Karpas-422 (cell line): ENCODE measurements at places on chromosomes 4 and X.
A peak's percentile ranks its signal among the peaks of the same experiment; 100 is the strongest.

- H3K36me3 ChIP-seq, result no peaks in the 10 kb centered on the region
- H3K27me3 ChIP-seq, result no peaks in the 10 kb centered on the region
- peak overlapping the region; percentile 18; the same call in 1 of the 2 replicates for H3K4me3 ChIP-seq
- no peak overlapping the region for H3K27ac ChIP-seq
Measured at GRCh38 chr4:45350438-45350837, 624.1 kb upstream of the GNPDA2 start.

DNA sequence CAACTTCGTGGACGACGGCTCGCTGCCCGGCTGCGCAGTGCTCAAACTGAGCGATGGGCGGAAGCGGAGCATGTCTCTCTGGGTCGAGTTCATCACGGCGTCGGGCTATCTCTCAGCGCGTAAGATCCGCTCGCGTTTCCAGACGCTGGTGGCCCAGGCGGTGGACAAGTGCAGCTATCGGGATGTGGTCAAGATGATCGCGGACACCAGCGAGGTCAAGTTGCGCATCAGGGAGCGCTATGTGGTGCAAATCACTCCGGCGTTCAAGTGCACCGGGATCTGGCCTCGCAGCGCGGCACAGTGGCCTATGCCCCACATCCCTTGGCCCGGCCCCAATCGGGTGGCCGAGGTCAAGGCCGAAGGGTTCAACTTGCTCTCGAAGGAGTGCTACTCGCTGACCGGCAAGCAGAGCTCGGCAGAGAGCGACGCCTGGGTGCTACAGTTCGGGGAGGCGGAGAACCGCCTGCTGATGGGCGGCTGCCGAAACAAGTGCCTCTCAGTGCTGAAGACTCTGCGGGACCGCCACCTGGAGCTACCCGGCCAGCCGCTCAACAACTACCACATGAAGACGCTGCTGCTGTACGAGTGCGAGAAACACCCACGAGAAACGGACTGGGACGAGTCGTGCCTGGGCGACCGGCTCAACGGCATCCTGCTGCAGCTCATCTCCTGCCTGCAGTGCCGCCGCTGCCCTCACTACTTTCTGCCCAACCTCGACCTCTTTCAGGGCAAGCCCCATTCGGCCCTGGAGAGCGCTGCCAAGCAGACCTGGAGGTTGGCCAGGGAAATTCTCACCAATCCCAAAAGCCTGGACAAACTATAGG, 1.5 kb downstream of the MAB21L2 start:
- no peaks in the 10 kb centered on the region for H3K4me1 ChIP-seq
- no peaks in the 10 kb centered on the region for H3K27me3 ChIP-seq
- no peaks in the 10 kb centered on the region; the same call in 1 of the 2 replicates for H3K36me3 ChIP-seq
- no peak for DNase-seq
- H3K27ac ChIP-seq, result no peak overlapping the region

DNA sequence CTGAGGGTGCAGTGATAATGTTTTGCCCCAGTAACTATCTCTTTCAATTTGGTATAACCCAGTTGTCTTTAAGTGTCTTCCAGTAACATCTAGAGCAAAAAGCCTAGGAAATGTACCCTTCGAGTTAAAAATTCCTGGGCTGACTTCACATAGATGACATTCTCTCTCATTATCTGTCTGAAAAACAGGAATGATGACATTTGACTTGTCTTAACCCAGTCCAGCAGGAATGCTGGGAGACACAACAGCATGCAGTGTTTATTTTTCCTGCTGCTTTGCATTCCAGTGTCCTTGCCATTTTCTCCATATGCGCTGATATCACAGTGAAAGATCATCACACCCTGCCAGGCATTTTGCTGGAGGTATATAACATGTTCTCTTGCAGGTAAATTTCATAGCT, 130.0 kb downstream of the SOWAHB start:
- no peak overlapping the region for H3K27ac ChIP-seq
- DNase-seq, result no peak
- H3K4me1 ChIP-seq, result peaks cover 9% of the 10 kb centered on the region

- no peaks in the 10 kb centered on the region for H3K27me3 ChIP-seq
- DNase-seq, result no peak
- no peak overlapping the region for H3K27ac ChIP-seq
Measured at GRCh38 chrX:138995458-138995857, 283.9 kb upstream of the FGF13 start.

DNA sequence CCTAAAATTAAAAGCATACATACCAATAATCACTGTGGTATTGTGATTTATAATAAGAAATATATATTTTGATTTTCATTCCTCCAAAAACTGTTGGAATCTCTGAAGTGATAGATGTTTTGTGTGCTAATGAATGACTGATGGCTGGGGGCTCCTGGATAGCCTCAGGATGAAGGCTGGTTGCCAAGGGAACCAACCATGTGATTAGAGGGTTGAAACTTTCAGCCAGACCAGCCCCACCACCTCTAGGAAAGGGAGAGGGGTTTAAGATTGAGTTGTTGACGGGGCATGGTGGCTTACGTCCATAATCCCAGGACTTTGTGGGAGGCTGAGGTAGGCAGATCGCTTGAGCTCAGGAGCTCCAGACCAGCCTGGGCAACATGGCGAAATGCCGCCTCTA, 34.0 kb downstream of the HS6ST2 start:
- no peaks in the 10 kb centered on the region for H3K36me3 ChIP-seq
- no peaks in the 10 kb centered on the region for H3K4me1 ChIP-seq
- DNase-seq, result no peak

DNA sequence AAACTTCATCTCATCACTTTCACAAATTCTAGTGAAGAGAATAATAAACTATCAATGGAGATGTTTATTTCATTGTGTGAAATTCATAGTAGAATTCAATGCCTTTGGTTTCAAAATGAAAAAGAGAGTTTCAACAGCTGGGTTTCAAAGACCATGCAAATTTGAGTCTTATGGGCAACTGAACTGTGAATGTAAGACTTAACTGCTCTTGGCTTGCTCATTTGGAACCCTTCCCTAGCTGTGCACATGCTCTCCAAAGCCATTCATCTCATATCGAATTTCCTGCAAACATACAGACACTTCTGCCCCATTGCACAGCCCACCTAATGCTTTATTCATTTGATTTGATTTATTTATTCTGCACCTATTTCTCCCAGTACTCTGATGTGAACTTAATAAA, 154.5 kb downstream of the GRXCR1 start:
- no peaks in the 10 kb centered on the region for H3K36me3 ChIP-seq
- H3K27ac ChIP-seq, result no peak overlapping the region
- DNase-seq, result no peak
- H3K4me3 ChIP-seq, result no peak overlapping the region

DNA sequence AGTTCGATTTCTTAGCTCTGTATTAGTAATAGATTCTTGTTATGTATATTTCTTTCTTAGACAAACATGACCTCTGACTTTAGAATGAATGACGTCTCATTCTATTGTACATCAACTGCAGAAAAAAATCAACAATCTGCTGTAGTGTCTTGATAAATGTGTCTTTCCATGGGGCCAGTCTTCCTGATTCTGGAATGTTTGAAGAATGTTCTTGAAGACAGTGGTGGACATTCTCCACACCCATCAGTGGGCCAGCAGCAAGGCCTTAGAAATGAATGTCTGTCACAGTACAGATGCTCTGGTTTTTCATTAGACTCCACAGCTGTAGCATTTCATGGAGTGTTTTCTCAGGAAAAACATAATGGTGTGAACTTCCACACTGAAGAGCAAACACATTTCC, 63.2 kb upstream of the FAM47B start:
- H3K4me1 ChIP-seq, result no peaks in the 10 kb centered on the region
- H3K27ac ChIP-seq, result no peak overlapping the region
- no peaks in the 10 kb centered on the region for H3K36me3 ChIP-seq
- no peak for DNase-seq
- no peaks in the 10 kb centered on the region for H3K27me3 ChIP-seq
- no peak overlapping the region for H3K4me3 ChIP-seq

- H3K4me3 ChIP-seq, result no peak overlapping the region
- no peak for DNase-seq
- H3K27ac ChIP-seq, result no peak overlapping the region
- no peaks in the 10 kb centered on the region for H3K4me1 ChIP-seq
Measured at GRCh38 chrX:45198706-45199105, 2.0 kb downstream of the DIPK2B start.

- H3K4me3 ChIP-seq, result no peak overlapping the region
- H3K4me1 ChIP-seq, result no peaks in the 10 kb centered on the region
- H3K27ac ChIP-seq, result no peak overlapping the region
- DNase-seq, result no peak
- no peaks in the 10 kb centered on the region for H3K36me3 ChIP-seq
Measured at GRCh38 chr4:136651278-136651667, 881.0 kb downstream of the PCDH18 start.

GRCh38 chr4:153494562-153494961, 28.4 kb downstream of the TMEM131L start:
- no peaks in the 10 kb centered on the region for H3K27me3 ChIP-seq
- DNase-seq, result no peak
- H3K36me3 ChIP-seq, result 0 out of 2 replicates have a peak, but pooled peaks cover 3% of the 10 kb centered on the region
- no peak overlapping the region for H3K27ac ChIP-seq
- no peak overlapping the region for H3K4me3 ChIP-seq

DNA sequence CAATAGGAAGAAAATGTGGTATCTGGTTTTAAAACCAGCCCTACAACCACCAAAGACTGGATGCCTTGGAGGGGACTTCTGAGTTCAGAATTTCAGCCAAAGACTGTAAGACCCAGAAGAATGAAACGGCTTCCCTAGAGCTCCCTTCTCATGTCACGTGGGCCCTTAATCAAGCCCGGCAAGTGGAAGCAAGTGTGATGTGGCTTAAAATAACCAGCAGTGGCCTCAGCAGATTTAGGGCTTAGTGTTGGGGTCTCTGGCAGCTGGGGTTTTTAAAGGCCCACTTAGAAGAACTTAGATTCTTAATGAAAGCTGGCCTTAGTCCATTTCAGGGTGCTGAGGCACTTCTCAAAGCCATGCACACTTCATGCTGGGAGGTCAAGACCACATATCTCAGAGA, 111.2 kb upstream of the TBC1D9 start:
- no peak overlapping the region for H3K27ac ChIP-seq
- H3K27me3 ChIP-seq, result no peaks in the 10 kb centered on the region
- H3K4me1 ChIP-seq, result no peaks in the 10 kb centered on the region
- H3K4me3 ChIP-seq, result no peak overlapping the region
- DNase-seq, result no peak

DNA sequence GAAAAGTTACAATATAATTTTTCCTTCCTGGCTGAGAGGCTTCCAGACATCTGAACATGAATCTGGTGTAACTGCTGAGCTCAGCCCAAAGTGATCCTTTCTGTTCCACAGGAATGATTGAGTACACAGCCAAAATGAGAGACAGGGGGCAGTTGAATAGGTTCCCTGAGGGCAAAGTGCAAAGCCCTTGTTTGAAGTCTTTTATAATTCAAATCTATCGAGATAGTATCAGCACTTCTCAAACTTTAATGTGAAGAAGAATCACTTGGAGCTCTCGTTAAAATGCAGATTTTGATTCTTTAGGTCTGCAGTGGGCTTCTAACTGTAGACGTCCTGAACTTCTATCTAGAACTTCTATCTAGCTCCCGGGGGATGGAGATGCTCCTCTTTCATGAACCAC, 54.4 kb upstream of the BMP2K start:
- no peaks in the 10 kb centered on the region for H3K36me3 ChIP-seq
- no peaks in the 10 kb centered on the region for H3K4me1 ChIP-seq
- no peak overlapping the region for H3K27ac ChIP-seq
- no peaks in the 10 kb centered on the region for H3K27me3 ChIP-seq

DNA sequence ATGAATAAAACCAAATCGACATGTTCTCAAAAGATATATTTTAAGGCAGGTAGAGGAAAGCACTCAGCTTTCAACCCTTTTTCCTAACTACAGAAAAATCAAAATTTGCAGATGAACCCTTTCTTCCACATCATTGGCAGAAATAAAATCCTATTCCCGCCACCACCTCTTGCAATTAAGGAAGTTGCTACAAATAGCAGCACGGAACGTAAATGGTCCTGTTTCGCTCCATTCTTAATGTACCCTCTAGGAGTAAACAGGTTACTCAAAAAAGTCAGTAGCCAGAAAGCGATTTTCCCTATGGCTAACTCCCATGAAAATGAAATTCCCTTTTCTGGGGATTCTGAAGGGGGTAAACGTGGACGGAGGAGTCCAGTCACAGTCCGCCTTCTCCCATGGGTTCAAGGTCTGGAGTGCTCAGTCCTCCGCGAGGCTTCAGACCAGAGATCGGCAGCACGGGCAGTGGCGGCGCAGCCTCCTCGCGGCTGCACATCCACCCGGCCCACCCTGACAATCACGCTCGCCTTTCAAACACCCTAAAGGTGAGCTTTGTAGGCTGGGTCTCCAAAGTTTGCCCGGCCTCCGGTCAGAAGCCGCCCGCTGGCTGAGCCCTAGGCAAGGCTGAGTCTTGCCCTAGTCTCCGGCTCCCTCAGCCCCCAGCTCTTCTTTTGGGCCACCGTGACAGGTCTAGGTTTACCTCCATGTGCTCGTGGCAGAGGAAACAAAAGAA, 1.8 kb downstream of the ATP11C start:
- DNase-seq, result peak; percentile 67
- peaks cover 24% of the 10 kb centered on the region for H3K4me1 ChIP-seq
- H3K27ac ChIP-seq, result no peak overlapping the region

DNA sequence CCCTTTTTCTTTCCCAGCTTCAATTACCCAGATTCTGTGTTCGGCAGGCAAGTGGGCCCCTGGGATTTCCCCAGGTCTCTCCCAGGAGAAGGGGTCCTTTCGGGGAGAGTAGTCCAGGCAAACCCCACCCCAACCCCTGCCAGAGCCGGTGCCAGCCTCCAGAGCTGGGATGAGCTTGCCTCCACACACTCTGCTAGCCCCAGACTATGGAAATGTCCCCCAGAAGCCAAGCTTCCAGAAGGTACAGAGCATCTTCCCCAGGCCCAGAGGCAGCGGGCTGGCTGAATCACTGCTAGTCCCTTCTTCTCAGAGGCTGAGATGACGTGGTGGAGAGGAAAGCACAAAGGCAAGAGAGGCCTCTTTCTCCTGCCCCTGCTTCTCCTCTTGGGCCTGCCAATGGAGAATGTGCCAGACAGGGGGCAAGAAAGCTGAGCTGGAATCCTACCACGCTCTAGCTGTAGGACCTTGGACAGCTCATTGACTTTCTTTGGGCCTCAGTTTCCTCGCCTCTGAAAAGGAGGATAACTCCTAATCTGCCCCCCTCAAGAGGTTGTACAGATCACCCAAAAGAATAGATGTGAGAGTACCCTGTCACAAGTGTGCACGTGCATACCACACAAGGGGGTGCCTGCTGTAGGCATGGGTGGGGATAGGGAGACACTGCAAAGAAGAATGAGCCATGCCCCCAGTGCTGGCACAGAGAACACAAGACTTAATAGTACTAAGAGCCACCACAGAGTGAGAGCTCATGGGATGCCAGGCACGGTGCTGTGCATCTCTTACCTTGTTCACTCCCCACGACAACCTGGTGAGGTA, 2.1 kb downstream of the SASH3 start:
- H3K27me3 ChIP-seq, result no peaks in the 10 kb centered on the region
- peak overlapping the region; percentile 83 for H3K27ac ChIP-seq
- DNase-seq, result no peak
